ENCODE measurements at places on chromosomes 2 and 18.

GRCh38 chr2:74873678-74874640, 40.0 kb downstream of the HK2 start:
- DNase-seq: no peak

DNA sequence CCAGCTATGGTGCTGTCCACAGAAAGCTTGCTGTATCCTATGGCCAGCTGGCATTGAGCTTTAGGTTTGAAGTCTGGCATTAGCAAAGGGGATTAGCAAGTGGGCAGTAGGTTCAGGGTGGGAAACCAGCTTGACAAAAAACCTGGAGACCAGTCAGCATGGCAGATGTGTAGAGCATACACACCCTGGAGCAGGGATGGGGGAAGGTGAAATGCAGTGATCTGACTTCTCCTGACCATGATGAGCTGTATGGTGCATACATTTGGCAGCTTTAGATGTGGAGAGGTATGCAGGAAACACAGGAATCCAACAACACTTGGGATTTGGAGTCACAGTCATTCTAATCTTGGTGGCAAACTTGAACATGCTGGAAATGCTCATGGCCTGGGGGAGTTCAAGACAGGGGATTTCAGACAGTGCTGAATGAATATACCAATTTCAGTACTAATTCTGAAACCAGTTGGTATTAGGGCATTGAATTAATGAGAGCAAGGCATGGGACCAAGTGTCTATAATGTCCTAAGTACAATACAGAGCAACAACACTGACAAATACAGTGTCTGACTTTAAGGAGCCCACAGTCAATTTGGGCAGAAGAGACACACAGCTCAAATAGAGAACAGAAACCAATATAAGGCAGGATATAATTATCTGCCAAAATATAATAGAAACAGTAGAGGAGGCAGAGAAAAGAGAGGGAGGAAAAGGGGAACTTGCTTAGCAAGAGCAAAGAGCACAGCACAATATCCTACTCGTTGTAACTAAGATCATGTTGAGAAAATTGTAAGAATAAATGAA, 11.8 kb downstream of the ARHGAP15 start:
- no peak for DNase-seq

DNA sequence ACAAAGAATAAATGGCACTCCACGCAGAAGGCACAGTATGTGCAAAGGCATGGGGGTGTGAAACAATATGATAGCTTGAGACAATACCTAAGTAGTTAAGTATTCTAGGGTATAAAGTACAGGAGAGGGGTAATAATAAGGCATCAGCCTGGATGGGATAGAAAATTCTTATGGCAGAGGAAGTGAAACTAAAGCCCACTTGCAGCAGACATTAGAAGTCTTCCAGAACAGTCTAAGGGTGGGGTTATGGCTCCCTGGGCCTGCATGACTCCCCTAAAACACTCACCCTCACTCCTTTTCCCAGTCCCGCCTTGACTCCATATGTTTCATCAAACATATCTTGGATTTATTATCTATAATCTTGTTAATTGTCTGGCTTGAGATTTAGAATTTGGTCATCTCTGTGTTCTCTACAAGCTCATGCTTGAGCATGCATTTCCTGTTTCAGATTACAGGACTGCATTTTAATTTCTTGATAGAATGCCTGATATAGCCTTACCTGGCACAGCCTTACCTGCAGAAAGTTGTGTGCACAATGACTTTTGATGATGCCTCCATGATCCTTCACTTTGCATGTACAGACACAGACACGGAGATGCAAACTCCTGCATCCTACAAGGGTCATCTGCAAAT, 28.5 kb upstream of the TMBIM1 start:
- DNase-seq: no peak

- DNase-seq: no peak
Observed at GRCh38 chr2:12314127-12314760, 402.5 kb upstream of the TRIB2 start.

GRCh38 chr18:9223356-9223755, 86.8 kb downstream of the ANKRD12 start:
- no peak for DNase-seq

- no peak for DNase-seq
Observed at GRCh38 chr2:111068435-111069058, 52.2 kb upstream of the BCL2L11 start.

- DNase-seq: no peak
Observed at GRCh38 chr2:197986977-197987376, 182.6 kb downstream of the PLCL1 start.

DNA sequence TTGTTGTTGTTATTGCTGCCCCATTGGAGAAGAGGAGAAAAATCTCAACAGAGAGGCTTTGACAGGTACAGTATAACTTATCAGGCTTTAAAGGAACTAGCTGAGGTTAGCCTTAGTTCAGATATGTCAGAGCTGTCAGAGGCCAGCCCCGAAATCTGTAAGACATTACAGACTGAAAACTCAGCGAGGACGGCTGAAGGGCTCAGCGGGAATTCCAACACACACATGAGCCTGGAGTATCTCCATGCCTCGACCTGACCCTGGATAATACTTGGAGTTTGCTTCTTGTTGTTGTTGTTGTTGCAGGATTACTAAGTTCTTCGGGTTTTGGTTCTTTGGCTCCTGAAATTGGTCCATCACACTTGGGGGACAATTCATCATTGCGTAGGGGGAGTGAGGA, 166.9 kb downstream of the MIB1 start:
- no peak for DNase-seq

DNA sequence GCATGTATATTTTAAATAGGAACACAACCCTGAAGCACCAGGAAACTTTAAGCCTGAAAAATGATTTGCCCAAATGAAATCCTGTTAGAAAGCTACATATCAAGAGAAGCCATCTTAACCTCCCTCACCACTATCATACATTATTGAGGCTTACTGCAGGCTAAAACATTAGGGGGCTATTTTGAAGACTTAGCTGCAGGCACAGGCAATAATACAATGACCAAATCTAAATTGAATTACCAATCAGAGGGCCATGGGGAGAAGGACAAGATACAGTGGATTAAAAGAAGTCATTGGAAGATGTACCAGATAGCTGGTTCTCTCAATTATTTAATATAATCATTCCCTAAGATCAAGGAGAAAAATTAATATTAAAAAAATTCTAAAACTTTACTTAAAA, 73.7 kb downstream of the THADA start:
- no peak for DNase-seq

- no peak for DNase-seq
Observed at GRCh38 chr2:176555781-176556180, 286.5 kb downstream of the MTX2 start.

DNA sequence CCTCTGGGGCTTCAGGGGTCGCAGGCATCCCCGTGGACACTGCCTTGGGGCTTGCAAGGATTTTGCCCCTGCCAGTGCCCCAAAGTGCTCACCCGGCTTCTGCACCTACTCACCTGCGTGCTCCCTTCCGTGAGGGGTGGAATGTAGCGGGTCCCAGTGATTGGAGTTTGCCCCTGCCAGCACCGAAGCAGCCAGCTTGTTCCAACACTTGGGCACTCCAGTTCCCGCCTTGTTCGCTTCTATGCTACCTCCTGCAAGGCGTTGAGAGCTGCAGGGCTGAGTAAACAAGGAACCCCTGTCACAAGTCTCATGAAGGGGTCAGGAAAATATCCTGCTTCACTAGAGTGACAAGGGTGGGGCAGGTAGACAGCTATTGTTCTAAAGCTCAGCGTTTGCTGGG, 631.5 kb downstream of the EPHA4 start:
- no peak for DNase-seq

- no peak for DNase-seq
Observed at GRCh38 chr2:209368914-209369313, 54.9 kb upstream of the MAP2 start.

- no peak for DNase-seq
Observed at GRCh38 chr2:37326285-37326684, 1.7 kb upstream of the PRKD3 start.

DNA sequence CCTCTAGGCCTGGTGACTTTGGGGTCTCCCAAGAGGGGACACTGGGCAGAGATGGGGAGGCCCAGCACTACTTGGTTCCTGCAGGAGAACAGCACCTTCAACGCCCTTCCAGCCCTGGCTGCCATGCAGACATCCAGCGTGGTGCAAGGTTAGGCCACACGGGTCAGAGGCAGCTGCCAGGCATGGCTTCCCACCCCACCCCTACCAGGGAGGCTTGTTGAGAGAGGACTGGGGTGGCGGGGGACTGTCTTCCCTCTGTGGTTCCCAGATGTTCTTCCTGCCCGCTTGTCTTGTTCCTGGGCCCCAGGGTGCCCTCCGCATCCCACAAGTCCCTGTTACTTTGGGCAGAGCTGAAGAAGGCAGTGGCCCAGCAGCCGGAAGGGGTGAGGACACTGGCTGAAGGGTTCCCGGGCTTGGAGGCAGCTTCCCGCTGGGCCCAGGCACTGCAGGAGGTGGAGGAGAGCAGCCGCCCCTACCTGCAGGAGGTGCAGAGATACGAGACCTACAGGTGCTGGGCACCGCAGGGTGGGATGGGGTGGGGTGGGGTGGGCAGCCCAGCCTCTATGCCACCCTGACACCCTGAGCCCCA, 4.5 kb downstream of the PROM2 start:
- DNase-seq: no peak

GRCh38 chr2:99031481-99031880, 95.5 kb upstream of the CRACDL start:
- no peak for DNase-seq

GRCh38 chr2:54635554-54636152, 87.8 kb upstream of the EML6 start:
- DNase-seq: no peak

GRCh38 chr2:178910005-178910404, 102.8 kb upstream of the TTN start:
- DNase-seq: no peak

DNA sequence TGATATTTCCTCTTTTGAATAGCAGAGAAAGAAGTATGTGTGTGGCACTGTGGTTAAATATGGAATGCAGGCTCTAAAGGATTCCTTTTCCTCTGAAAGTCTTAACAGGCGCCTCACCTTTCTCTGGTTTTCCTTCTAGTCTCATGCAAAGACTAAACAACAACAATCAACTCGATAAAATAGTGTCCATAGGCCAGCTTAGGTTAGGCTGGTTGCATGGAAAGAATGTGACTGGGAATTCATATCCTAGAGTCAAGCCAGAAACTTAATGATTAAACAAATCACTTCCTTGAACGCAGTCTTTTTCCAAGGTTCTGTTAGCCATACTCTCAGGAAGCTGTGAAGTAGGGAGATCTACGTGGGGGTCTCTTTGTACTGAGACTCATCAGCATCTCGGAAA, 800.8 kb upstream of the ID2 start:
- no peak for DNase-seq

- no peak for DNase-seq
Observed at GRCh38 chr2:220166616-220167015, 539.2 kb downstream of the SLC4A3 start.

Data from stimulated activated CD4-positive, alpha-beta T cell treated with anti-CD3 and anti-CD28 coated beads, Interleukin-15, amount 100 ng/mL, for 1 hour (primary cell).